Subcutaneous preadipocyte (primary cell): ENCODE measurements at places on chromosomes 6 and 20. TPM values are rescaled to one million over a fixed set of nuclear protein-coding genes. Genes with fewer than 3 reads are reported as not detected.

BNIP5 gene
- not detected in 2 replicates for total RNA-seq

CDH4 gene
- total RNA-seq = under 0.01 and 2.5 TPM in 2 replicates

MYCT1 gene
- not detected in 2 replicates for total RNA-seq

MAP3K5 gene
- 5.9 and 17.4 TPM in 2 replicates for total RNA-seq

RGS17 gene
- 26.1 and 28.9 TPM in 2 replicates for total RNA-seq

PROKR2 gene
- not detected in 2 replicates for total RNA-seq

FILIP1 gene
- total RNA-seq = under 0.01 and 0.37 TPM in 2 replicates

HMGN3 gene
- total RNA-seq = 25.8 and 26.8 TPM in 2 replicates

RAD21L1 gene
- not detected in 2 replicates for total RNA-seq

SCUBE3 gene
- 3.3 and 26.2 TPM in 2 replicates for total RNA-seq

SNAI1 gene
- under 0.01 TPM in 2 replicates for total RNA-seq

C20orf202 gene
- not detected in 2 replicates for total RNA-seq

GPLD1 gene
- total RNA-seq = under 0.01 and 0.73 TPM in 2 replicates

SGK2 gene
- total RNA-seq = under 0.01 TPM in 1 of 2 replicates, not detected in the other

FOXP4 gene
- total RNA-seq = 1.1 and 2.0 TPM in 2 replicates

ADGRF5 gene
- total RNA-seq = 0.37 TPM in 1 of 2 replicates, not detected in the other

NEU1 gene
- 55.9 and 56.1 TPM in 2 replicates for total RNA-seq

ADGRG6 gene
- 0.37 and 0.59 TPM in 2 replicates for total RNA-seq
